ENCODE measurements at places on chromosomes 4 and X. TPM values are rescaled to one million over a fixed set of nuclear protein-coding genes. Genes with fewer than 3 reads are reported as not detected.

MAB21L2 gene
- 3.5 TPM for total RNA-seq

VCX3B gene
- not detected for total RNA-seq

TBC1D9 gene
- total RNA-seq = 32.0 TPM

SPIN2A gene
- 0.53 TPM for total RNA-seq

ARX gene
- not detected for total RNA-seq

PLK4 gene
- total RNA-seq = 7.0 TPM

ASMT gene
- total RNA-seq = not detected

GYG2 gene
- total RNA-seq = 0.06 TPM

HDX gene
- total RNA-seq = 2.9 TPM

TRIM60 gene
- not detected for total RNA-seq

SCML1 gene
- total RNA-seq = 10.4 TPM

CPLX1 gene
- total RNA-seq = not detected

RHOXF2B gene
- total RNA-seq = not detected

DCAF12L2 gene
- total RNA-seq = not detected

TMEM150C gene
- total RNA-seq = 0.53 TPM

ZMAT1 gene
- 1.7 TPM for total RNA-seq

AMOT gene
- total RNA-seq = 2.4 TPM

ARMCX6 gene
- total RNA-seq = 41.0 TPM

DGKK gene
- total RNA-seq = not detected

MAGEB17 gene
- total RNA-seq = not detected

SOX3 gene
- not detected for total RNA-seq

ASB9 gene
- 1.6 TPM for total RNA-seq

PNMA6A gene
- total RNA-seq = 0.62 TPM

USP26 gene
- not detected for total RNA-seq

TREX2 gene
- total RNA-seq = 3.5 TPM

TMPRSS11E gene
- not detected for total RNA-seq

LRIT3 gene
- not detected for total RNA-seq

HADH gene
- total RNA-seq = 9.5 TPM

PPP4R3C gene
- not detected for total RNA-seq

CLCN4 gene
- total RNA-seq = 6.3 TPM

NLRP2B gene
- not detected for total RNA-seq

MAGEA10 gene
- not detected for total RNA-seq

STATH gene
- total RNA-seq = not detected

F9 gene
- not detected for total RNA-seq

TAF7L gene
- 0.26 TPM for total RNA-seq

CDX4 gene
- total RNA-seq = not detected

MAPK10 gene
- total RNA-seq = 26.1 TPM

NDST3 gene
- not detected for total RNA-seq

FREM3 gene
- 0.44 TPM for total RNA-seq

DIAPH2 gene
- 33.8 TPM for total RNA-seq

TCEAL6 gene
- total RNA-seq = not detected

LRAT gene
- total RNA-seq = not detected

XAGE2 gene
- not detected for total RNA-seq

CACNA1F gene
- not detected for total RNA-seq

ACOX3 gene
- 20.7 TPM for total RNA-seq

CT47B1 gene
- total RNA-seq = not detected

H2AZ1 gene
- 227 TPM for total RNA-seq

RPS6KA6 gene
- total RNA-seq = 1.3 TPM

KCTD8 gene
- 0.13 TPM for total RNA-seq

NPY2R gene
- 117 TPM for total RNA-seq

SEC24D gene
- 78.9 TPM for total RNA-seq

DUSP9 gene
- not detected for total RNA-seq

BEND2 gene
- total RNA-seq = not detected

ZGRF1 gene
- total RNA-seq = 7.5 TPM

TMEM156 gene
- total RNA-seq = 0.37 TPM

NXF2 gene
- not detected for total RNA-seq

ZNF630 gene
- 1.1 TPM for total RNA-seq

HPGD gene
- total RNA-seq = 0.50 TPM

ANXA10 gene
- 6.5 TPM for total RNA-seq

NAP1L3 gene
- total RNA-seq = 18.6 TPM

Measured in aortic smooth muscle cell (primary cell).